ENCODE measurements at places on chromosomes 16 and 17.

GRCh38 chr17:5555254-5555653, 29.1 kb downstream of the NLRP1 start:
- DNase-seq: peak; percentile 62

GRCh38 chr17:8243827-8244226, 4.0 kb downstream of the CTC1 start:
- no peak for DNase-seq

- peak; percentile 68 for DNase-seq
Measured at GRCh38 chr17:46192439-46193150, 634 bp downstream of the KANSL1 start.

GRCh38 chr16:10966129-10966528, 21.8 kb downstream of the CLEC16A start:
- DNase-seq: no peak

DNA sequence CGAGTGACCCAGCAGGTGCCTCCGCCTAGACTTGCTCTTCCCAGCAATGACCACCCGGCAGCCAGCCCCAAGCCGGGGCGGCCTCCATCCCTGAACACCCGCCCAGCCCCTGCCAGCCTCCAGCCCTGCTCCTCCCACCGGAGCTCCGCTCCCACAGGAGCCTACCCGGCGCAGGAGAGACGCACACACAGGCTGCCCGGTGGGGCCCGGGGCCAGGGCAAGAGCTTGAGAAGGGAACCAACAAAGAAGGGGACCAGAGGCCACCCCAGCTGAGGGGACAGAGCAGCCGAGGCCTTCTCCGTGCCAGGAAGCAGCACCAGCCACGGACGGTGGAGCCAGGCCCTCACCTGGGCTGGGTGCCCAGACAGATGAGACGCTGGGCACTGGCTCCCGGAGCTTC, 13.8 kb downstream of the PKD1 start:
- DNase-seq: no peak

GRCh38 chr17:40362696-40363110, 1.8 kb downstream of the GJD3 start:
- DNase-seq: peak; percentile 61

DNA sequence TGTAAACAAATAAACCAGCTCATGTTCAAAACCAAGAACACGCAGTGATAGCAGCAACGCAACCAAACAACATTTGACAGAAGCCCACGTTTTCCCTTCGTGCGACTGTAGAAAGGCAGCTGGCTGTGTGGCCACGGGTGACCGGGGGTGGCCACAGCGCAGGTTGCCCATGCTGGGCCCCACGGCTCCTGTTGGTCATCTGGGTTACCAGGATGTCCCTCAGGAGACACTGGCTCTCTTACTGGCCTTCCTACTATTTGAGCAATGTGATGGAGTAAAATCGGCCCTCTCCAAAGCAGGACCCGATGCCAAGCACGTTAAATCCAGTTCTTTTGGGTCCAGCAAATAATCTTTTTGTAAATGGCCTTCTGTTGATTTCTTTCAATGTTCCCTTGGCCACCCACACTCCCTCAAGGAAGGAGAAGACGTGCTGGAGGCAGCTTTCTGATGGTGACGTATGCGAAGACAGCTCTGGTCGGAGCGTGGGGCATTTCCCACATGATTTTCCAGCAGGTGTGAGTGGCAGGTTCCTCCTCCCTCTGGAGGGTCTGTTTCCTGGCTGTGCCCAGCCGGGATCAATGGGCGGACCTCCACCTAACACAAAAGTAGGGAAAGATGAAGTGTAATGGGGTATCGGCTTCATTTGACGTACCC, 143.1 kb upstream of the CHMP6 start:
- no peak for DNase-seq

DNA sequence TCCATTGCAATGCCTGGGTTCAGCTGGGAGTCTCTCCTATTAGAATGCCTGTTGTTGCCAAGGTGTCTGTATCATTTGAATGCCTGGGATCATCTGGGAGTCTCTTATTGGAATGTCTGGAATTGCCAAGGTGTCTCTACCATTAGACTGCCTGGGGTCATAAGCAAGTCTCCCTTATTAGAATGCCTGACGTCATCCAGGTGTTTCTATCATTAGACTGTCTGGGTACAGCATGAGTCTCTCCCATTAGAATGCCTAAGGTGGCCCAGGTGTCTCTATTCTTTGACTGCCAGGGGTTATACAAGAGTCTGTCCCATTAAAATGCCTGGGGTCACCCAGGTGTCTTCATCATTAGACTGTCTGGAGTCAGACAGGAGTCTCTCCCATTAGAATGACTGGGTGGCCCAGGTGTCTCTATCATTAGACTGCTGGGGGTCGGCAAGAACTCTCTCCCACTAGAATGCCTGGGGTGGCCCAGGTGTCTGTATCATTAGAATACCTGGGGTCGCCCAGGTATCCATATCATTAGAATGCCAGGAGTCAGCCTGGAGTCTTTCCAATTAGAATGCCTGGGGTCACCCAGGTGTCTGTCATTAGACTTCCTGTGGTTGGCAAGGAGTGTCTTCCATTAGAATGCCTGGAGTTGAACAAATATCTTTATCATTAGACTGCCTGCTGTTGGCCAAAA, 2274.0 kb downstream of the TP53TG3F start:
- DNase-seq: no peak

DNA sequence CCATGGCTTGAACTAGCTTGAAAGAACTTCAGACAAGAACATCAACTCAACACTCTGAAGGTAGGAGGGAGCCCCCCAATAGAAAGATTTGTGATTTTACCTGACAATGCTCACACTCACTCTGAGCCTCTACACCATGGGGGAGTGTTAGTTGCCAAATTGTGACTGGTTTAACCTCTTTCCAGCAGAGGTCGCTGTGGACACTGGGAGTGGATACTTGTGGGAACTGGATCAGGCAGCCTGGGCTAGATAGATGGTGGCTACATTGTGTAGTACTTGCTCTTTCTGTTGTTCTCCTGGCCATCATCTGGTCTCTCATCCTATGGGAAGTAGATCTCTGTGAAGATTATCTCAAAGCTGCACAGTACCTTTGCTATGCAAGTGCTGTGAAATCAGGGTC, 2.9 kb downstream of the SMPD3 start:
- no peak for DNase-seq

- DNase-seq: peak; percentile 33
Measured at GRCh38 chr17:35372846-35373533, 431 bp downstream of the SLFN11 start.

DNA sequence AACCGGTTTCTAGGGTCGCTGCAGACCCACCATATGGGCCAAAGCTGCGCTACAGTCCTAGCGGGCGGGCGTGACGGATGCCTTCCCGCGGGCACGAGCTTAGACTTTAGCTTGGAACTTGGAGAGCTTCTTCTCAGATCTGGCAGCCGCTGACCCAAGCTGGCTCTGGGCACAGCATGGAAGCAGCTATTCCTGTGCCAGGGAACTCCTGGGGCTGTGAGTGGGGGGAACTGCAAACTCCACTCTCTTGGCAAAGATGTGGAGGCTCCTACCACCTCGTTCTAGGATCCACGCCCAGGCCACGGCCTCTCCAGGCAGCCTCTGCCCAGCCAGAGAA, 8.8 kb downstream of the FAAP100 start:
- DNase-seq: no peak

- DNase-seq: no peak
Measured at GRCh38 chr16:88286301-88286923, 96.3 kb upstream of the ZNF469 start.

DNA sequence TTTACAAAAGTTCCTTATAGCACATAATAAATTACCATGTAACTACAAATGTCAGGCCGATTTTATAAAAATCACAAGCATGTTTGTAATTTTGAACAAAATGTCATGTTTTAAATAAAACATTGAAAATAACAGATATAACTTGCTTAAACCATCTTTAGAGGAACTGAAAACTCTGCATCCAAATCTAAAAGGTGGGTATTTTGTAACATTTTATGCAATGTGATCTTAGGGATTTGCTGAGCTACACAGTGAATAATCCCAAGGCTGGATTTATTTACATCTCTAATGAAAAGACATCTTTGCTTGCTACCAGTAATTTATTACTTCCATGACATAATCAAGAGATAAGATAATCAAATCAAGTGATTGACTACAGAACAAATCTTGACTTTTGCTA, 47.5 kb downstream of the N4BP1 start:
- no peak for DNase-seq

- DNase-seq: no peak
Measured at GRCh38 chr17:80601146-80601545, 56.5 kb downstream of the RPTOR start.

DNA sequence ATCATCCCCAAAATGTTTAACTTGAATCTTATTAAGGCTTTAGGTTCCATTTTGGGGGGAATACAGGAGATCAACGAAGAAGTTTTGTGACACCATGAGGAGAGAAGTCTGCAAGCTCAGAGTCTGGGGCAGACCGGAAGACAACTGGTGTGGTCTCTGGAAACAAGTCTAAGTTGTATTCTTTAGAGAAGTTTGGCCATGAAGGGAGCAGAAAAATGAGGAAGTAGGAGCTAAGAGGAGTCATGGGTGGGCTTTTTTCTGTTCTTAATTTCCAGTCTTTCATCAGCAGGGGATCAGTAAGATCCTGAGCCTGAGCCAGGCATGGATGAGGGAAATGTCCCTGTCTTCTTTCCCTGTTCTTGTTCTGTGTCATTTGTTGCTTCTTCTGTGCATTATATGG, 35.8 kb upstream of the NF1 start:
- no peak for DNase-seq

- peak; percentile 87 for DNase-seq
Measured at GRCh38 chr17:3802461-3803307, 1.7 kb upstream of the ITGAE start.

- DNase-seq: peak; percentile 36
Measured at GRCh38 chr17:36918211-36918691, 19.0 kb upstream of the LHX1 start.

DNA sequence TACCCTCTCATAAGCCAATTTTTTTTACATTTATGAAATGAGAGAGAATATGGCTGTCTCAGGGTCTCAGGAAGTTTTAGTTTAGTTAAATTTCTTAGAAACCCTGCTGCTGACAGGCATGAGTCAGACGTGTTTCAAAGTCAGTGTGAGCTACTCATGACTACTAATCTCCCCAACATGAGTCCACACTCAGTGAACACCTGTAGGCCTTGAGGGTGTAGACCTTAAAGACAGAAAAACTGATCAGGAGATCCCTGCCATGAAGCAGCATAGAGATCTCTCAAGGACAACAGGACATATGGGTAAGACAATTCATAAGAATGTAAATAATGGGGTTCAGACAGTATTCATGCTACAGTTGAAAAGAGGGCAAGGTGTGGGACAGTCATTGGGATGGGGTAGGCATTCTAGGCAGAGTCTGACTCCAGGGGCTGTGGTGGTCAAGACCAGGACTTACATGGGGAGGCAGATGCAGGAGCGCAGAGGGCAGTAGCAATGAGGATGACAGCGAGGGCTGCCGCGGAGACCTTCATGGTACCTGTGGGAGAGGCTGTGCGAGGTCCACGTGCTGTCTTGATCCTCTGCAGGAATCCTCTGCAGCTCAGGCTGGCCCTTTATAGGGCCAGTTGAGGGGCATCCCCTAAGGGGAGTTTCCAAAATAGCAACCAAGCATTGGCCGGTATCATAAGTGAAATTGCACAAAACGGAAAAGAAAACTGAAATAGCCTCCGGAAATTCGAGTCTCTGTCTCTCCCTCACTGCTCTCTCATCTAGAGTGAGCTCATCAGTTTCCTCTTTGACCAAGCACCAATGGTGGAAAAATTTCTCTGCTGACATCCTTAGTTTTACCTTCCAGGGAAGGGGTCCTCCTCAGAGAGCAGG, at the start of gene CCL5:
Gene CCL5 (minus strand): TSS at position 588 of the 882 bp plus-strand sequence.
- DNase-seq: no peak

- no peak for DNase-seq
Measured at GRCh38 chr17:45834471-45835396, 9.9 kb upstream of the SPPL2C start.

GRCh38 chr16:58236831-58237230, 38.9 kb upstream of the CSNK2A2 start:
- DNase-seq: no peak

GRCh38 chr17:48244814-48245213, 137.2 kb downstream of the SNX11 start:
- DNase-seq: no peak

- no peak for DNase-seq
Measured at GRCh38 chr16:6309271-6309670, 1023.4 kb upstream of the RBFOX1 start.

GRCh38 chr17:55961386-55961785, 191.9 kb upstream of the ANKFN1 start:
- DNase-seq: no peak

GRCh38 chr16:83312015-83312717, 495.6 kb upstream of the HSBP1 start:
- no peak for DNase-seq

GRCh38 chr16:58855291-58855863, 121.3 kb upstream of the GOT2 start:
- no peak for DNase-seq

- DNase-seq: no peak
Measured at GRCh38 chr16:3554351-3554928, 22.8 kb downstream of the NLRC3 start.

GRCh38 chr17:67637901-67638641, 79.7 kb upstream of the NOL11 start:
- no peak for DNase-seq

DNA sequence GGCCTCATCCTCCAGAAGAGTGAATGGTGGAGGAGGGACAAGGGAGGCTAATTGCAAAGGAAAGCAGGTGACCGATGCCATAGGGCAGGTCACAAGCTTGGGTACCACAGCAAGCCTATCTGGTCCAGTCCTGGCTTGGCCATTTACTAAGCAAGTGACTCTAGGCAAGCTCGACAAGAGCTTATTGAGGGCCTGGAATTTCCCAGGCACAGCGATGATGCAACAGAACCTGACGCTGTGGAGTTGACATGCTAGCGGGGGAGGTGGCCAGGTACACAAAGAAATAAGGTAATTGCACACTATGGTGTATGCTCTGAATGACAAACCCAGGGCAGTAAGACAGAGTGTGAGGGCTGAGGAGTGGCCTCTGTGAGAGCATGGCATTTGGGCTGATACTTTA, 98.5 kb downstream of the PGS1 start:
- DNase-seq: no peak

DNA sequence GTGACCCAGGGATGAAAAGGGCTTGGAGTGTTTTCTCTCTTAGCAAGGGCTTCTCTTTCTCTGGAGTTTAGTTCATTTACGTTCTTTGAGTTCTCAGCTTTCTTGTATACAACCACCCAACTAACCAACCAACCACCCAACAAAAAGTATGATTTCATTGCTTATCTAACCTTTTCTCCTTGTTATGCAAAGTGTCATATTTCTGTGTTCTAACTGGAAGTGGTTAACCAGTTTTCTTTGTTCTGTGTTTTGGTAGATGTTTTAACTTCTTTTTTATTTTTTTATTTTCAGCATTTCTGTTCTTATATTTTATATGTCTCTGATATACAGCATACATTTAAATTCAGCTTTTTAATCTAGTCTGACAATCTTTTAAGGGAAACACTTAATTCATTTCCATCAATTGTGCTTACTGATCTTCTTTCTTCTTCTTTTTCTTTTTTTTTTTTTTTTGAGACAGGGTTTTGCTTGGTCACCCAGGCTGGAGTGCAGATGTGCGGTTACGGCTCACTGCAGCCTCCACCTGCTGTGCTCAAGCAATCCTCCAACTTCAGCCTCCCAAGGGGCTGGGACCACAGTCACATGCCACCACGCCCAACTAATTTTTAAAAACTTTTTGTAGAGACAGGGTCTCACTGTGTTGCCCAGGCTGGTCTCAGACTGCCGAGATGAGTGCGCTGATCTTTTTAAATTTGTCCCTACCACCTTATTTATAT, 29.6 kb downstream of the NLK start:
- DNase-seq: no peak

GRCh38 chr16:80744856-80745255, 59.5 kb downstream of the CDYL2 start:
- DNase-seq: no peak

GRCh38 chr16:70614208-70614951, 32.0 kb upstream of the IL34 start:
- no peak for DNase-seq
